Prostate gland (tissue), 2 donors: ENCODE measurements at places on chromosomes 3 and 15. TPM values are rescaled to one million over a fixed set of nuclear protein-coding genes. Genes with fewer than 3 reads are reported as not detected.

Gene PLAAT1
- total RNA-seq, result 12.5 TPM

Gene SLC51A
- 32.1 TPM for total RNA-seq

Gene RAB6B
- 7.1 TPM for total RNA-seq

DNA sequence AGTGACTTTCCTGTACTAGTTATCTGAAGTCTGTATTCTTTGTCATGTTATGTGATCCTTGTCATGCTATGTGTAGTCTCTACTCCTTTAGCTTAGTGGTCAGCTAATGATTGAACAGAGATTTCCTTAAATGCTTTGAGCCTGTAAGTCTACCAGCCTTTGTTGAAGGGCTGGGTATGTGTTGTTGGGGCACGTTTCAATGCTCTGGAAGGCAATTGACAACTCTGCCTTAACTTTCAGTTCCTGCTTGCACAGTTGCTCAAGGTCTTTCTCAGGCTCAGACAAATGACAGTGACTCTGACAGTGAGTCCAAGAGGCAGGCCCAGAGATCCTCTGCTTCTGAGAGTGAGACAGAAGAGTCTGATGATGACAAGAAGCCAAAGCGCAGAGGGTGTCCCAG lies 89.3 kb downstream of the CHD2 start:
- no peak for DNase-seq
- no peak overlapping the region for H3K27ac ChIP-seq
- no peaks in the 10 kb centered on the region for H3K27me3 ChIP-seq
- H3K4me3 ChIP-seq, result no peak overlapping the region
- peaks cover 3% of the 10 kb centered on the region for H3K36me3 ChIP-seq

GRCh38 chr3:105813710-105814109 lies 55.1 kb downstream of the CBLB start:
- H3K4me1 ChIP-seq, result peaks cover 4% of the 10 kb centered on the region
- H3K36me3 ChIP-seq, result no peaks in the 10 kb centered on the region
- H3K27me3 ChIP-seq, result no peaks in the 10 kb centered on the region

DNA sequence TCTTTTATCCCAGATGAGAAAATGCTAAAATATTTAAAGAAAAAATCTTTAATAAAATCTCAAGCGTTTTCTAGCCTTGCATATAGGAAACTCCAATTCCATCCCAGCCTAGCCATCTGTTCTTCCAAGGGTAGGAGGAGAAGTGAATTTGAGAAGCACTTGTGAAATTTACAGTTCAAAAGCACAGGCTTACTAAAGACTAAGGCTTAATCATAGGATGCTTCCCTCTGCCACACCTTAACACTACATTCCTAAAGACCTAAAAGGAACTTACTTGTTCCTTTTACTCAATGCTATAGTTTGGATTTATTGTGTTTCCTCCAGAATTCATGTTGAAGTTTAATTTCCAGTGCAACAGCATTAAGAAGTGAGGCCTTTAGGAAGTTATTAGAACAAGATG lies 764.8 kb upstream of the CADM2 start:
- no peaks in the 10 kb centered on the region for H3K27me3 ChIP-seq
- no peak overlapping the region for H3K4me3 ChIP-seq
- H3K27ac ChIP-seq, result no peak overlapping the region

DNA sequence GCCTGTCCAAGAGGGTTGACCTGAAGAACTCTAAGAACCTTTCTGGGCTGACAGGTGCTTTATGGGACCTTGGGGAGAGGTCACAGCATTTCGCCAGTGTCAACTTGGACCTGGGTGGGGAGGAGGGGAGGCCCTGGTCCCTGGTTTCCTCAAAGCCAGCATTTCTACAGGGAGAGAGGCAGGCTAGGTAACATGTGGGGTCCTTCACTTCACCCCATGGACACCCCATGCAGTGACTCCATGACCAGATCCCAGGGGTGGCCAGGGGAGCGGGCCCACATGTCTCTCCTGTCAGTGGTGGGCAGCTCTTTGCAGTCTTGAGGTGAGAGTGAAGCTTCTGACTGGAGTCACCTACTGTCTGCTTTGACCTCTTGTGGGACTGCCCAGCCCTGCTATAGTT lies 35.8 kb downstream of the GOLGA6L10 start:
- no peak for DNase-seq
- no peaks in the 10 kb centered on the region for H3K4me1 ChIP-seq
- H3K36me3 ChIP-seq, result no peaks in the 10 kb centered on the region
- H3K4me3 ChIP-seq, result no peak overlapping the region
- H3K27ac ChIP-seq, result no peak overlapping the region
